ENCODE measurements at places on chromosomes 5 and 9. TPM values are rescaled to one million over a fixed set of nuclear protein-coding genes. Genes with fewer than 3 reads are reported as not detected.

DNA sequence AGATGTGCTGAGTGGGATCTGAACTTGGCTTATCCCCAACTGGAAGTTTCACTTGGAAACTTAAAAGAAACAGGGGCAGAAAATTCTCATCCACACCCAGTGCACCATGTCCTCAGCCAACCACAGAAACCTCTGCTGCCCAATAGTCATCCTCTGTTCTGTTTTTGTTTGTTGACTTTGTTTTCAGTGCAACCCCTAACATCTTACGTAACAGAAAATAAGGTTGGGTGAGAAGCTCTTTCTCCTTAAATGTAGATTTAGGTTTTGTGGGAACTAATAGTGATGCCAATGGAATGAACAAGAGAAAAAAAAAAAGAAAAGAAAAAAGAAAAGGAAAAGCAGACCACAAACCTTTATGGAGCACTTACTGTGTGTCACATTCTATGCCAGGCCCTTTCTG, 262.8 kb downstream of the PAPPA start:
- no peak for DNase-seq

The CCL28 gene
- polyA plus RNA-seq: 5.0 TPM

DNA sequence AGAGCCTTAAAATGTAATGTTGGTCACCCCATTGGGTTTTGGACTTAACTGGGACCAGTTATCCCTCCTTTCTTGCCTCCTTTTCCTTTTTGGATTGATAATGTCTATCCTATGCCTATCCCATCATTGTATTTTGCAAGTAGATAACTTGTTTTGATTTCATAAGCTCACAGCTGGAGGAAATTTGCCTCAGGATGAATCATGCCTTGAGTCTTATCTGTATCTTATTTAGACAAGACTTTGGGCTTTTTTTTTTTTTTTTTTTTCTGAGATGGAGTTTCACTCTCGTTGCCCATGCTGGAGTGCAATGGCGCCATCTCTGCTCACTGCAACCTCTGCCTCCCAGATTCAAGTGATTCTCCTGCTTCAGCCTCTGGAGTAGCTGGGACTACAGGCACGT, 443.3 kb downstream of the DNAH5 start:
- no peak for DNase-seq

The SPINK5 gene
- 0.21 TPM for polyA plus RNA-seq

GRCh38 chr5:160978944-160979343, 126.9 kb upstream of the ATP10B start:
- no peak for DNase-seq

GRCh38 chr5:38417658-38418017, 138.8 kb downstream of the LIFR start:
- DNase-seq: no peak

- no peak for DNase-seq
These were observed 180.8 kb downstream of the LURAP1L start for GRCh38 chr9:12955510-12956163.

The ECPAS gene
- 75.7 TPM for polyA plus RNA-seq

DNA sequence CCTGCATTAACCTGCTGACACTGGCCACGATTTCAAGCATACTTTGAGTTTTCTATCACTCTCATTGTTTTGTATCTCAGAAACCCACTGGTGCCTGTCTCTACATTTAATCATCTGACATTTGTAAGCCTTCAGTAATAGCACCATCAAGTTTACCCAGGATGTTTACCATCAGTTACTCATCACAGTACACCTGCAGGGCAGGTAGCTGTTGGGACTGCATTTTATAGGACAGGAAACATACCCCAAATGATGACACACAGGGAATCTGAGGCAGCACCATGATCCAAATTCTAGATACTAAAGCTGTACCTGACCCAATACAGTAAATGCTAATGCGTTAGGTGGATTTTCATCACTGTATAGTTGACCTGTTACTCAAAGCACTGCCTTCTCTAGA, 114.2 kb downstream of the FEM1C start:
- no peak for DNase-seq

GRCh38 chr9:21081451-21081850, 3.7 kb upstream of the IFNB1 start:
- DNase-seq: no peak

GRCh38 chr9:87816036-87816435, 66.6 kb upstream of the SPATA31E1 start:
- no peak for DNase-seq

GRCh38 chr9:33307067-33307466, 16.8 kb downstream of the NFX1 start:
- DNase-seq: no peak

DNA sequence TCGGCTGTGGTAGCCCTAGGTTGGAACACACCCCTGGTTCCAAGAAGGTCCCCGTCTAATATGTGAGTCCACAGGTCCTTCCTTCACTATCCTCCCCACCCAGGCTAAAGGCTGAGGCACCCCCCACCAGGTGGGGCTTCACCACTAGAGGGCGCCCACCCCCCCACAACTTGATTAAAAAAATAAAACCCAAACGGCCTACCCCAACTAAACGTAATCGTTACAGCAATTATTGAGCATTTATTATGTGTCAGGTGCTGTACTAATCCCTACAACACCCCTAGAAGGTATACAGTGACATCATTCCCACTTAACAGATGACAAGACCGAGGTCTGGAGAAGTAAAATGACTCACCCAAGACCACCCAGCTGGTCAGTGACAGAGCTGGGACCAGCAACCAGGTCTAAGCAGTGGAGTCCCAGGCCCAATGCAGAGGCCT, 65.0 kb downstream of the FGF18 start:
- DNase-seq: no peak

- no peak for DNase-seq
These were observed 412 bp downstream of the RIOK2 start for GRCh38 chr5:97182571-97183099.

The HRH2 gene
- polyA plus RNA-seq: 0.89 TPM

DNA sequence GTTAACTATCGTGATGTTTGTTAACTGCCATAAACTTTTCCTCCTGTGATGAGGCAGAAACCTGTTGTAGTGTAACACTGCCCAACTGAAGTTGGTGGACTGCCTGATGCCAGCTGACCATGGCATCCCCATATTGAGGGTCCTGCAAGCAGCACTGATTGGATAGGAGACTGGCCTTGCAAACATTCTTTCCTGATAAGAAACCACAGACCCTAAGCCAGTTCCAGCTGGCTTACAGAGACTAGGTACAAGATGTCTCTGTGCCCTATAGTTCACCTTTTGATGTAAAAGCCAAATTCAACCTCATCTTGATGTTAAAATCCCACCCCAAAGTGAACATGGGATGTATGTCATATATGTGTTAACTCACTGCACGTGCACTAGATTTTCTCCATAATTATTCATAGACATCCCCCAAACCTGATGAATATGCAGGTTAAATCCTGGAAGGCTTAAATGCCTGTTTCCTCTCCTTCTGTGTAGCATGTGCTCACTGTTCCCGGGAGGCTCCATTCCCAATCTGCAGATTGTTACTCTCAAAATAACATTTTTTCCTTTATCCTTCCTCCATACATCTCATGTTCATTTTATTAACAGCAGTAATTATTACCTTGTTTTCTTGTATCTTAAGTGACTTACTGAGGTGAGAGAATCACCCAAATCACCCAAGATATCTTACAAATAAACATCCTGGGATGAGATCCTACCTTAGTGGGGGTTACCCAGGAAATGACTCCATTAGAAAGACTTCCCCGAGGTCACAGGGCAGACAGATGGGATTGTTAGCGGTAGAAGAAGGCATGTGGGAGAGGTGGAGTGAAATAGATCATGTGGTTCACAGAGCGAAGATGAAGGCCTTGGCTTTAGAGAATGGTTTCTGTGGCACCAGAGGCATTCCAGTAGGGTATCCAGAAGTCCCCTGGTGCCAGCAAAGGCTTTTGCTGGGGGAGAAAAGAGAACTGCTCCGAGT, 566.7 kb downstream of the CCDC171 start:
- no peak for DNase-seq

GRCh38 chr5:14557203-14557770, 24.3 kb upstream of the OTULINL start:
- no peak for DNase-seq

DNA sequence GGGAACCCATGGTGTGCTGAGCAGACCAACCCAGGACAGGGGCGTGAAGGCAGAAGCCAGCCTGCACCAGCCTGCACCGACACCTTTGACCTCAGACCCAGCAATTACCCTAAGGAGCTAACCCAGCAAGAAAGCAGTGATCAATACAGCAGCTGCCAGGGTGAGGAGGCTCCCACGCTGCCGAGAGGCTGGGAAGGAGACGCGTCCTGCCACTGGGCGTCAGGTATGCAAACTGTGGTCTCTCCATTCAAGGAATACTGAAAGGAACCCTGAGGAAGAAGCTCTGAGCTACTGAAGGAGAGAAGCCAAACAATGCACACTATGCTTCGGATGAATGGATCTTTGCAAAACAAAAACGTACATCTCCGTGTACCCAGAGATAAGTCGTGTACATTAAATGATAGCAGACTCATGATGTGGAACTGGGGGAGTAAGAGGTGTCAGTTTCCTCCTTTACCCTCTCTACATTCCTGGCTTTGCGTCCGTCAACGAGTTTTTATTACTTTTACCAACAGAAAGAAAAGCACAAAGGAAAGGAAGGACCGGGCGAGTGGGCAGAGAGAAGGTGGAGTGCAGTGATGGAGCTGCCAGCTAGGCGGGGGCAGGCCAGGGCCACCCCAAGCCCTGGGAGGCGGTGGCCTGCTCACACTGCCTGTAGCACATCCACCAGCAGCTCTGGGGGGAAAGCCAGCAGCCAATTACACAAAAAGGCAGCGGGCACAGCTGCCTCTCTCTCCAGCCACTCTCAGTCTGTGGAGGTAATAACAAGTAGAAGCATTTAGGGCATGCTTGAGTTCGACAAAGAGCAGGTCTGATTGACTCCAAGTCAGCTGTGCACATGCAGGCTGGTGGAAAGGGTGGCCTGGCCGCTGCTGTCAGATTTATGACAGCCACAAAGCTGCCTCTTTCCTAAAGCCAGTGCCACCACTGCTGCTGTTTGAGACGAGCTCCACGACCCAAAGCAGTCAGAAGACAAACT, 29.3 kb downstream of the RASGEF1C start:
- no peak for DNase-seq

Measured in left renal pelvis (tissue), 4 donors.